ENCODE measurements at places on chromosomes 3 and 15.

DNA sequence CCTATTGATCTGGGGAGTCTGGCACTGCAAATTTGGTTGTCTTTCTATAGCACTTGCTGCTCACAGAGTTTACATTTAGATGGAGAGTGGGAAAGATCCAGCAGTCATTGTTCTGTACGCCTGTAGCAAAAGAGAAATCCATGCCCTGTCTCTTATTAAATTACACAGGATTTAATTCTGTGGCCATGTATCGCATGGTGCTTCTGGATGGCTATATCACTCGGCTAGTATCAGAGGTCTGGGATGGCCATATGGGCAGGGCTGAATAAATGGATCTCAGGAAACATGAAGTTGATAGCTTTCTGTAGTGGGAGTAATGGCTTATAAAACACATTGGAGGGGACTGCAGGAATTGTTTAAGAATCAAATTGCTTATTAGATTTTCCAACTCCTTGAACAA is 325.8 kb upstream of the DPH6 start:
- no peak for DNase-seq

- no peak for DNase-seq
Observed at GRCh38 chr3:58520403-58521335, 16.3 kb downstream of the ACOX2 start.

- DNase-seq, result no peak
Observed at GRCh38 chr3:26714485-26714884, 91.9 kb downstream of the LRRC3B start.

DNA sequence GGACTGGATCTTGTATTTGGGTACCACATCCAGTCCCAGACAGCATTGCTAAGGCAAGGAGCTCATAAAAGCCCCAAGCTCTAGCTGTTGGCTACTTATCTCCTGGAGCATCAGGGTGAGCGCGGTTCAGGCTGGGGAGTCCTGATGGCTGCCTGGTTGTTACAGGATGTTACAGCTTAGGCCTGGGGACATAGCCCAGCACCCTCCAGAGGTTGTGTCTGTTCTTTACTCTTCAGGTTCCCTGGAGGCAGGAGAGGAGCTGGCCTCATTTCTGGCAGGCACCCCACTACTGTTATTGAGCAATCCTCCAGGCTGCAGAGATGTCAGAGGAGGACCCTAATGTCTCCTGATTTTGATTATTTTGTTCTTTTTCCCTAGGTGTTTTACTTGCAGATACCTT is 26.6 kb downstream of the APBA2 start:
- DNase-seq, result no peak

GRCh38 chr3:127833281-127834032 is 11.1 kb upstream of the MGLL start:
- no peak for DNase-seq

- DNase-seq, result no peak
Observed at GRCh38 chr3:46663591-46664135, 29.8 kb downstream of the ALS2CL start.

DNA sequence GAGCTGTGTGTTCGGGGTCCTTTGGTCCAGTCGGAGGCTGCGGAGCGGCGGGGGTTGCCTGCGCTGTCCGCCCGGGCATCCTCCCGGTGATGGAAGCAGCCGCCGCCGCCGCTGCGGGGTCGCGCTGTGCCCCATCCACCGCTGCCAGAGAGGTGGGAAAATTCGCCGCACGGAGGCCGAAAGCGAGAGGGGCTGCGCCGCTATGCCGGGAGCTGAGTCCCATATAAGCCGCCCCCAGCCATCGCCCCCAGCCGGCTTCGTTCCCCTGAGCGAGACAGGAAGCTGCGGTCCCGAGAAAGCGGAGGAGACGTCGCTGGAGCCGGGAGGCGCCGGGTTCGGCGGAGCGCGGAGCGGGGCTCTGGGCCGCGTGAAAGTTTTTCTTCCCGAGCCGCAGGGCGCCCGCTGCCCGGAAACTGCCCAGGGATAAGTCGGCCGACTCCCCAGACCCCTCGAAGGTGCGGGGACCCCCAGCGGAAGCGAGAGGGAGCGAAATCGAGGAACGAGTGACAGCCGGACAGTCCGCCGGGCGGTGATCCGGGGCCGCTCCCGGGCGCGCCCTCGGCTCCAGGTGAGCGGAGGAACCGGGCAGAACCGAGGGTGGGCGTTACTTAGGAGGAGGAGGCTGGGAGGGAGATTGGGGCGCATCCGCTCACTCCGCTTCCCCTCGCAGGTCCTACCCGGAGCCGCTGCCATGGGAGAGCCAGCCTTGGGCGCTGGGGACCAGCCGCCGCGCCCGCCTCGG is 574 bp downstream of the CHST2 start:
- DNase-seq, result no peak

- no peak for DNase-seq
Observed at GRCh38 chr15:85760531-85761371, 34.0 kb downstream of the KLHL25 start.

Data from spinal cord (tissue), 10 donors.